Stimulated activated CD8-positive, alpha-beta memory T cell treated with anti-CD3 and anti-CD28 coated beads, Interleukin-15, amount 100 ng/mL, for 24 hours (primary cell): ENCODE measurements at places on chromosomes 11 and 22.

DNA sequence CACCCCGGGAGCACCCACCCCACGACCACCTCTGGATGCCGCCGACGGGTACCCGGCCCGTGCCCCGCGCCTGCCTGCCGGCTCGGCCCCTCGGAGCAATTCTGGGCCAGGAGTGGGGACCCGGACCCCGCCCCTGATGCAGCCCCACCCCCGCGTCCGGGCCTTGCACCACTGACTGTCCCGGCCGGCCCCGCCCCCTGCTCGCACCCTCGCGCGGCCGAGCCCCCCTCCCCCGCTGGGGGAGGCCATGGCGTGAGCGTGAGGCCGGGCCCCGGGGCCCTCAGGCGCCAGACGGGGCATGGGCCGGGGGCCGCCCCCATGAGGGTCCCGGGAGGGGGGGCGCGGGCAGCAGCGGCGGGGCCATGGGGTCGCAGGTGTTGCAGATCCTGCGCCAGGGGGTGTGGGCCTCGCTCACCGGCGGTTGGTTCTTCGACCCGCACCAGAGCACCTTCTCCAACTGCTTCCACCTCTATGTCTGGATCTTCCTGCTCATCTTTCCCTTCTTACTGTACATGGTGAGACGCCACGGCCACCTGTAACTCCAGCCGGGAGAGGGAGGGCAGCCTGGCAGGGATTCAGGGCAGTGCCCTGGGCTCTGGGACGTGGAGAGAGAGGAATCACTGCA, 486 bp downstream of the PCNX3 start:
- no peak for DNase-seq

- no peak for DNase-seq
Observed at GRCh38 chr22:40178417-40179409, 988 bp downstream of the TNRC6B start.

GRCh38 chr22:36171941-36172340, 11.4 kb upstream of the APOL3 start:
- DNase-seq, result no peak

DNA sequence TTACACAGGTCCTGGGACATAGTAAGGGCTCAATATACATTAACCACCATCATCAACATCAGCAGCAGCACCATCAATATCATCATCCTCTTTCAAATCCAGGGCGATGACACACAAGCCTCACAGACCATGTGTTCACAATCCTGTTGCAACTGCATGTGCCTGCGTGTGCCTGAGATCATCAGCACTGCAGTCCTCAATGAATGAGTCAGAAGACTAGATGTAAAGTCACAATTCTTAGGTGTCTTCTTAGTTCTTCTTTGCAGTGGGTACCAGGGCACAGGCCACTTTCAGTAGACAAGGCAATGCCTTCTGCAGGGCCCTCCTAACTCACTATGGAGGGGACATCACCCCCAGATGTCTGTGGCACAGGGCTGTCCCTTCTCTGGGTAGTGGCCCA, 111.1 kb downstream of the MYO18B start:
- DNase-seq, result no peak

DNA sequence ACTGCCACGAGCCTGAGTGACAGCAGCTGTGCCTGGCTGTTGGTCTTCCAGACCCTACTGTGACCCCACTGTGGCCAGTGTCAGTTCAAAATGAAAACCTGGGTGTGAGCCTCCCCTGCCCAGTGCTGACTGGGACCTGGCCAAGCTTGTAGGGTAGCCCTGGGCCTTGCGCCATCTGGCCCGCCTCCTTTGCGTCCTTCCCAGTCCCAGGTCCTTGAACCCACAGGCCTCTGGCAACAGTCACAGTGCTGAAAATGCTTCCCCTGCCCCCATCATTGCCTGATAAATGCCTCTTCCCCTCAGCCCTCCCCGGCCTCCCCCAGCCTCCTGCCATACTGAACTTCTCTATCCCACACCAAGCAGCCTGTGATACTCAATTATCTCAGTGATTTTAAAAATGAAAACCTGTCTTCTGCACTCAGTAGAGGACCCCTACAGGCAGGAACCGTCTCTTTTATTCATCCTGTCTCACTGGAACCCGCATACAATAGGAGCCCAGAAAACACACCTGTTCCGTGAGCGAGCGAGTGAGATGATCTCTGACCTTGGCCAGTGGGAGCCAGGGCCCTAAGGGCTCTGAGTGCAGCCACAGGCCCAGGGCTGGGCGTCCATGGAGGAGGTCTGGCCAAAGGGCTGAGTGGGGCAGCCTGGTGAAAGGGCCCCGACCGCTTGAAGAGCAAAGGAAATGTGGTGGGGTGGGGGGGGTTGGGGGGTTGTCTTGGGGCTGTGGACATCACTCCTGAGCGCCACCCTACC, 49.7 kb upstream of the TTLL12 start:
- no peak for DNase-seq

DNA sequence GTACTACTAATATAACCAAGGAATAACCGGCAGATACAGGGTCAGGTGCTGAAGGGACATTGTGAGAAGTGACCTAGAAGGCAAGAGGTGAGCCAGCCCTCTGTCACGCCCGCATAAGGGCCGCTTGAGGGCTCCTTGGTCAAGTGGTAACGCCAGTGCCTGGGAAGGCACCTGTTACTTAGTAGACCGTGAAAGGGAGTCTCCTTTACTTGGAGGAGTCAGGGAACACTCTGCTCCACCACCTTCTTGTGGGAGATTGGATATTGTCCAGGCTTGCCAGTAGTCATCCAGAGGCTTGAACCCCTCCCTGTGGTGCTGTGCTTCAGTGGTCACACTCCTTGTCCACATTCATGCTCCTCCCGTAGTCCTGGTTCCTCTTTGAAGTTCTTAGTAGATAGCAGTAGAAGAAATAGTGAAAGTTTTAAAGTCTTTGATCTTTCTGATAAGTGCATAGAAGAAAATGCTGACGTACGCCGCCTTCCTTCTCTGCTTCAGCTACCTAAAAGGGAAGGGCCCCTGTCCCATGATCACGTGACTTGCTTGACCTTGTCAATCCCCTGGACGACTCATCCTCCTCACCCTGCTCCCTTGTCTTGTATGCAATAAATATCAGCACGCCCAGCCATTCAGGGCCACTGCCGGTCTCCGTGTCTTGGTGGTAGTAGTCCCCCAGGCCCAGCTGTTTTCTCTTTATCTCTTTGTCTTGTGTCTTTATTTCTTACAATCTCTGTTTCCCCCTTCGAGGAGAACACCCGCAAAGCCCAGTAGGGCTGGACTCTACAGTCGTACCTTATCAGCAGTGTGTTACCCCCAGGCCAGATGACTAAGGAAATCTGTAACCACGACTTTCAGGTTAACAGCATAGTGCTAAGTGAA, 6.1 kb downstream of the NUP50 start:
- no peak for DNase-seq

DNA sequence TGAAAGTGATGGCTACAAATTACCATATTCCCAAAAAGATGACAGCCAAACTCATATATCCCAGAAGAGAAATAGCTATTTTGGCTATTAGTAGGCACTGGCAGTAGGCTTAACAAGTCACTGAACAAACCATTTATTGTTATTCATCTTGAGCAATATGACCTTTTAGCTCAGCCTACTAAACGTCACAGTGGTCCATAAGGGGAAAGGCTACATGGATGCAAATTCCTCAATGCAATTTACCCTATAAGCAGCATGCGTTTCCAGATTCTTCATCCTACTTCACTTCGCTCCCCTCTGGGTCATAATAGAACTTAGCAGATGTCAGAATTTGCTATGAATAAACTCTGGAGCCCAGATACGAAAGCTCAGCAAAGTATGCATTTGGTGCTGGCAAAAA, 114.0 kb downstream of the SIK3 start:
- no peak for DNase-seq

- no peak for DNase-seq
Observed at GRCh38 chr22:49196046-49196511, 631.6 kb downstream of the BRD1 start.

- DNase-seq, result no peak
Observed at GRCh38 chr11:18429332-18429731, 17.2 kb downstream of the LDHC start.

DNA sequence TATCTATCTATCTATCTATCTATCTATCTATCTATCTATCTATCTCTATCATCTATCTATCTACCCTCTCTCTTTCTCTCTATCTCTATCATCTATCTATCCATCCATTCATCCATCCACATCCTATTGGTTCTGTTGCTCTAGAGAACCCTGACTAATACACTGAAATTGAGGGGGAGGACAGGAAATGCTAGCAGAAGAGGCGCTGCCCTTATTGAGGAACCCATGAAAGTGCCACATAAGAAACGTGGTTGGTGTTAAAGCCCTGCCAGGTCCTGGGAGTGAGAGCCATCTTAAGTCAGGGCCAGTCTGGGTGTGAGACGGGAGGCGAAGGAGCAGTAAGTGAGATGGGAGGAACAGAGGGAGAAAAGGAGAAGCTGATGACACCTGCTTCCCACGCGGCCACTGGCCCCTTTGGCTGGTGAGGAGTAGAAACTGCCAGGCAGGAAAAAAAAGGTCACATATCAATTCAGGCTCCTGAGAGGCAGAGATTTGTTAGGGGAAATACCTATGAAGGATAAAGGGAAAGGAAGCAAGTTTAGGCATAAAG, 87.9 kb upstream of the PLET1 start:
- DNase-seq, result no peak

DNA sequence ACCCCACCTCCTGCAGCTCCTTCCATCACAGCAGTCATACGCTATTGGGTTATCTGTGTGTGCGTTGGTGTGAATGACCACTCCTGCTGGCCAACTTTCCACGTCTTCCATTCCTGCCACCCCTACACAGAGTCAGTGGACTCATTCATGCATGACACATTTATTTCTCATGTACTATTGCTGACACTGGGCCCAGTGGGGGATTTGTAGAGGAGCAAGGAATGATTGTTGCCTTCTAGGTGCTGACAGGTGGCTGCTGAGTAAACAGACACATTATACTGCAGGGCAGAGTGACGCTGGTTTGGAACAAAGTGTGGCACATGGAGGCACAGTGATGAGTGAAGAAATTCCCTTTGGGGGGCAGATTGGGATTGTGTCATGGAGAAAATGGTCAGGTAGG, 113.9 kb downstream of the CCDC81 start:
- DNase-seq, result no peak

GRCh38 chr11:111982019-111982464, 43.2 kb upstream of the DLAT start:
- no peak for DNase-seq

DNA sequence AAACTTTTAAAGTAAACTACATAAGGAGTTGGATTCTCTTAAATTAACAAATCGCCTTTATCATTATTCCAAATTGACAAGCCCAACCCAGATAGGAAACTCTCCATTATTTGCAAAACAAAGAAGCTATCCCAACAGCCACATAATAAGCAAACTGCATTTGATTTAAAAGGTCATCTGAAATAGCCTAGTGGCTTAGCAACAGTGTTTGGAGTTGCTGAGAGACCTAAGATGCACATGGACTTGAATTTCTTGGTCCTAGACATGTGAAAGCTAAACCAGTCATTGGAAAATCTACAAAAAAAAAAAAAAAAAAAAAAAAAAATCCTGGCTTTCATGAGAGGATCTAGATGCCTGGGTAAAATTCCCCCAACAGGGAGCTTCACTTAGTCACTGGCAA, 69.5 kb downstream of the PRCP start:
- DNase-seq, result no peak

GRCh38 chr22:41132550-41132949, 40.2 kb downstream of the EP300 start:
- DNase-seq, result no peak

GRCh38 chr11:14454861-14455632, 44.6 kb downstream of the COPB1 start:
- DNase-seq, result no peak

GRCh38 chr11:32888805-32889204, 3.8 kb upstream of the QSER1 start:
- no peak for DNase-seq

GRCh38 chr11:71446942-71447688, 1.1 kb downstream of the DHCR7 start:
- no peak for DNase-seq

GRCh38 chr11:118180300-118180703, 3.9 kb upstream of the SCN2B start:
- no peak for DNase-seq

DNA sequence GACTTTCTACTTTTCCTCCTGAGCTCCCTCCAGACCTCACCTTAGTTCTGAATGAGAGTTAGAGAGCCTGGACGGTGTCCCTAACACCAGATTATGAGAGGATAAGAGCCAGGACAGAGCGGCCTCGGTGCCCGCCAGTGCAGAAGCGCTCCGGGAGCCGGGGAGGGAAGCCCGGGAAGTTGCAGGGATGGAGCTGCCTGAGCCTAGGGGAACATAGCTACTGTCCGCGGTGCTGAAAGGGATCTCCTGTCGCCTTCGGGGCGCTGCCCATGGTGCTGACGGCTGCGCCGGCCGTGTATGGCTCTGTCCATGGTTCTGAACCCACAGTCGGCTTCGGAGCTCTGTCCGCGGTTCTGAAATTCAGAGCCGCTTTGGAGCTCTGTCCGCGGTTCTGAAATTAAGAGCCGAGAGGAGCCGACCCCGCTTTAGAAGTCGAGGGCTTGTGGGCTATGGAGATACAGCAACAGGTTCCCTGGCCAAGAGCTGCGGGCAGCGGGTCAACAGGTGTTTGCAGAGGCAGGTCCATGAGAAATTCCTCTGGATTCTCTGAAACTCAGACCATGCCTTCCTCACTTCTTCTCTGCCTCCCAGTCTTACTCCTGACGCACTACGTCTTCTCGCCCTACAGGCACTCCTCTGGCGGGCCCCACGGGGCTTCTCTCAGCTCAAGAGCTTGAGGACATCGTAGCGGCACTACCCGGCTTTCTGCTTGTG, 814 bp downstream of the NPAS4 start:
- peak; percentile 88 for DNase-seq

GRCh38 chr22:46430961-46431838, 95.7 kb downstream of the TRMU start:
- no peak for DNase-seq

- no peak for DNase-seq
Observed at GRCh38 chr11:104064034-104064630, 27.7 kb downstream of the DDI1 start.

- no peak for DNase-seq
Observed at GRCh38 chr11:74680703-74681531, 50.3 kb downstream of the CHRDL2 start.

GRCh38 chr11:17389957-17390649, 1.6 kb upstream of the KCNJ11 start:
- no peak for DNase-seq

- no peak for DNase-seq
Observed at GRCh38 chr11:1224491-1225385, 1.9 kb downstream of the MUC5B start.

DNA sequence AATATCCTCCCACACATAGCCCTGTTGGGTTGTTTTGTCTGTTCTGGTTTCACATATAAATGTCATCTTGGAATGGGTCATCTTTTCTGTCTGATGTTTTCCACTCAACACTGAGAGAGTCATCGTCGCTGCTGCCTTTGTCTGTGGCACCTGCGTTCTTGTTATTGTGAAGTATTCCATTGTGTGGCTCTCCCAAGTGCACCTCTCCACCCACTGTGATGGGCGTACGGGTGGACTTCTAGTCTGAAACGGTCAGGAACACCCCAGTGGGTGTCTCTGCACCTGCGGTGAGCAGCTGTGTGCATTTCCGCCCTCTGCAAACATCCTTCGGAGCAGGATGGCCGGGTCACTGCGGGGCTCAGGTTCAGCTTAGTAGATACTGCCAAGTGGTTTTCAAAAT, 34.5 kb upstream of the RTL6 start:
- DNase-seq, result no peak

GRCh38 chr11:43523632-43524031, 156.9 kb upstream of the HSD17B12 start:
- DNase-seq, result no peak

- no peak for DNase-seq
Observed at GRCh38 chr11:80388130-80388529, 947.3 kb upstream of the TENM4 start.
